ENCODE measurements at places on chromosomes 6 and 20. TPM values are rescaled to one million over a fixed set of nuclear protein-coding genes. Genes with fewer than 3 reads are reported as not detected.

The PHACTR3 gene
- 0.15 TPM for polyA plus RNA-seq

The VSX1 gene
- polyA plus RNA-seq: 0.03 TPM

The FAM162B gene
- polyA plus RNA-seq: 0.56 TPM

The LY6G5C gene
- 2.5 TPM for polyA plus RNA-seq

The SLC26A8 gene
- 0.26 TPM for polyA plus RNA-seq

GRCh38 chr20:35877611-35878010 is 76.7 kb downstream of the SCAND1 start:
- no peak for DNase-seq
- no peak overlapping the region for H3K27ac ChIP-seq
- H3K4me3 ChIP-seq: no peak overlapping the region

DNA sequence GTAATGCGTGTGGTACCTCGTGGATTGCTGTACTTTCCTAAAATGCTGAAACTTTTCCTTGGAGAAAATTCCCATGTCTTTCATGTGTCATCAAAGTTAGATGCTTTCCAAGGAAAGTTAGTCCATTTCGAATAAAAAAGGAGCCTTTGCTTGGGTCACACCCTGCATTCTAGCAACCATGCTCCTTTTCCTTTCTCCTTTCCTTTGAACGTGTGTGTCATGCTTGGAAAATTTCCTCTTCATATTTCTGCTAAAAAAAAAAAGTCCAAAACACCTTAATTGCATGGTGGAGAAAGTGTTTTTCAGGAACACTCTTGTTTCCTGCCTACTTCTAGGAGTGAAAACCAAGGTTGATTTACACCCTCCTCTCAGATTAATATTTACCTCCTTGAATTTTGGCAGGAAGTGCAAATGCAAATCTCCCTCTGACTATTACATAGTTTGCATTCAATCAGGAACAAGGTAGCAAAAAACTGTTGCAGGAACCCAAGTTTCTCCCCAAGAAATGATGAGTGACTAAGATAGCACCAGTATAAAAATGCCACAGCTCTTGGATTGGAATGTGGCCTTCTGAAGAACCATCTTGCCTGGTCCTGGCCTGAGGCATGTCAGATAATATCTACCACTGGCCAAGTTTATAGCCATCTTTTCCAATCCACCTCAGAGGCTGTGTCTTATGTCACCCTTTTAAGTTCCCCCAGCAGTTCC is 590.6 kb downstream of the QKI start:
- DNase-seq: no peak
- H3K27ac ChIP-seq: no peak overlapping the region
- H3K4me3 ChIP-seq: no peak overlapping the region

GRCh38 chr20:35327074-35327976 is 35.1 kb upstream of the FAM83C start:
- H3K4me3 ChIP-seq: no peak overlapping the region
- no peaks in the 10 kb centered on the region for H3K36me3 ChIP-seq
- DNase-seq: no peak
- H3K27me3 ChIP-seq: no peaks in the 10 kb centered on the region
- peaks cover 20% of the 10 kb centered on the region for H3K4me1 ChIP-seq

DNA sequence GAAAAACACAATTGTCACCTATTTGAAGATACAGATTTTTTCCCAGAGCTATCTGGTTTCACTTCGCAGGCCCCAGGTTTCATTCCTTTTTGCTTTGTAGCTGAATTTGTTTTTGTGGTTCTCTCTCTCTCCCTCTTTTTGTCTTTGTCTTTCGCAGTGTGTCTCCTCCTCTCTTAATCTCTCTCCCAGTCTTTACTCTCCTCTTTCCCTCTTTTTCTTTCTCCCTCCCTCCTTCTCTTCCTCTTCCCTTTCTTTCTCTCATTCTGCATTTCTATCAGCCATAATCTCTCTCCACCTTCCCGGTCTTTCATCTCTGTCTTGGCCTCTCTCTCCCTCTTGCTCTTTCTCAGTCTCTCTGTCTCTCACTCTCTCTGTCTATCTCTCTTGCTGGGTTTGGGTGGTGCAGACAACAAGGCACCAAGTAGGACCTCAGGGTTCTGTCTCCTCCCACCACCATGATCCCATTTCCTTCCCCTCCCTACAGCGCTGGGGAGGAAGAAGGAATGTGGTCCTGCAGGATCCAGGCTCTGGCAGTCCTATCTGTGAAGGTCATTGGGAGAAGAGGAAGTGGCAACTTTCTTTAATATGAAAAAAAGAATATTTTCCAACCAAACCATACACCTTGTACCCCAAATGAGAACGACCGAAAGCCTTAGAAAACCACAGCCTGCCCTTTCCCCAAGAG is 63.2 kb downstream of the BANF2 start:
- no peak for DNase-seq
- no peaks in the 10 kb centered on the region for H3K27me3 ChIP-seq
- no peak overlapping the region for H3K27ac ChIP-seq
- no peaks in the 10 kb centered on the region for H3K4me1 ChIP-seq

DNA sequence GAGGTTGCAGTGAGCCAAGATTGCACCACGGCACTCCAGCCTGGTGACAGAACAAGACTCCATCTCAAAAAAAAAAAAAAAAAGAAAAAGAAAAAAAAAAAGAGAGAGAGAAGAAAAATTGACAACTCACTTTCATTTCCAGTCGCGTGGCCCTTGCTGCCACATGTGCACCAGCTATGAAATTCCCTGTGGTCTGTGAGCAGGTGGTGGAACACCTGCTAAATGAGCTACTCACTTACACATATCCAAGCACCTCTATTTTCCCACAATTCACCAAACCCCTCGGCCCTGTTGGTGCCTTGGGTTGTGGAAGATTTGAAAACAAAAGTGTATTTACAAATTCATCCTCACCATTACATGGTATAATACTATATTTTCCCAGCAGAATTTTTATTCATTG is 105.2 kb upstream of the ASF1A start:
- H3K27ac ChIP-seq: no peak overlapping the region
- no peaks in the 10 kb centered on the region for H3K4me1 ChIP-seq
- no peaks in the 10 kb centered on the region for H3K27me3 ChIP-seq
